ENCODE measurements at places on chromosomes 3 and 15.

DNA sequence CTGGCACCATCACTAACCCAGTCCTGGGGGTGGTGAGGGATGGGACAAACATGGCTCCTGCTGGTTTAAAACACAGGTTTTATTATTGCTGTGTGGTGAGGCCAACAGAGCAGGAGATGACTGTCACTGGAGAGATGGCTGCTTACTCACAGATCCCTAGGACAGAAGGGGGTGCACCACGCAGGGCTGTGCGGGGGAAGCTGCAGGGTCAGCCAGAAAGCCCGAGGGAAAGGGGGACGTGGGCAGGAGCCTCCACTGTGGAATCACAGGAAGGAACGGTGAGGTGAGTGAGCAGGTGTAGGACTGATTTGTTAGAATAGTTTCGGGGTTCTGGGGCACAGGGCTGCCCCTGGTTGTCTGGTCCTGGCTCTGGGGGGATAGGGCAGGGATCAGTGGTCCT, 7.5 kb downstream of the CFAP100 start:
- DNase-seq: no peak

DNA sequence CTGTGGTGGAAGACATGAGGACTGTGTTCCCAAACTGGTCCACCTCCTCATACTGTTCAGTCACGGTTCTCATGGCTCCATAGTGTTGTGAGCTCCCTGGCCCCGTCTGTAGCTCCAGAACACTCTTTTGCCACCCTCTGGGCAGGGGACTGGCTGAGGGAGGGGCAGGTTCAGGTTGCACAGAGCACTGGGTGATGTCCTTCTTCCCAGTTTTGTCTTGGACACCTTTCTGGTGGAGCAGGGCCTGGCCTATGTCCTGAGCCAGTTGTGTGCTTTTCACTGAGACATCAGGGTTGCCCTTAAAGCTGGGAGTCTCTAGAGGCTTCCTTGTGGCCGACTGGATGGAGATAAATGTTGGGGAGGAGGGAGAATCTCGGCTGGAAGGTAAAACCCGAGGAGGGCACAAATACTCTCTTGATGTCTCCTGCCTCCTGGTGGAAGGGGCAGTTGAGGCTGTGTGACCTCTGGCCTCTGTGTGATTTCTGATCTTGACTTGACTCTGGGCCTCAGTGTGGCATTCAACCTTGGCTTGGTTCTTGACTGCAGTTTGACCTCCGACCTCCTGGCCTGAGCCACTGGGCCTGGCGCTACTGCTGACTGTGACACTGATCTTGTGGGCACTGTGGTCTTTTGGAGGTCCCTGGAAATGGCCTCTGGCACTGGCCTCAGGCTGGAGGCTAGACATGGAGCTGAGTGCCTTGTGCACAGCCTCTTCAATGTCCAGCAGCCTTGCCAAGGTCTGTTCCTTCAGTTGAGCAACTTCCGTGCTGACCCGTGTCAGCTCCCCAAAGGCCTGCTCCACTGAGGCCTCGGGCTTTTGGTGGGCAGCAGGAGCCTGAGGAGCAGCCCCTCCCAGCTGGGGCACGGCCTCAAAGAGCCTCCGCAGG, 8.1 kb downstream of the XIRP1 start:
- no peak for DNase-seq

- DNase-seq: no peak
These were observed 105.9 kb upstream of the ARHGEF26 start for GRCh38 chr3:154015307-154015706.

DNA sequence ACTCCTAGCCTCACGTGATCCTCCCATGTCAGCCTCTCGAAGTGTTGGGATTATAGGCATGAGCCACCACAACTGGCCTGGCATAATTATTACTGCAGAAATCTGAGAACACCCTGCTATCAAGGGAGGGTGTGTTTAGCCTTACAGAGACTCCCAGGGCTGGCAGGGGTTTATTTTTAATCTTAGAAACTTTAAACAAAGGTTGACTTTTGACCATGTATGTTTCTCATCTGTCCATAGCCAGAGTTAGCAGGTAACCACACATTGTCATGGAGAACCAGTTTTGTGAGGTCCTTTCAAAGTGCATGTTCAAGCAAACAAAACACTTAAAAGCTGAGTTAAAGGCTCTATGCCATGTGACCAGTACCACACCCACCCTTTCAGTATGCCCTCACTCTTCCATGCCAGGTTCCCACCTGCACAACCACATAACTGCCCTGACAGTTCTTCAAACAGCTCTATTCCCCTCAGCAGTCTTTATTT, 11.1 kb downstream of the SIAH2 start:
- no peak for DNase-seq

DNA sequence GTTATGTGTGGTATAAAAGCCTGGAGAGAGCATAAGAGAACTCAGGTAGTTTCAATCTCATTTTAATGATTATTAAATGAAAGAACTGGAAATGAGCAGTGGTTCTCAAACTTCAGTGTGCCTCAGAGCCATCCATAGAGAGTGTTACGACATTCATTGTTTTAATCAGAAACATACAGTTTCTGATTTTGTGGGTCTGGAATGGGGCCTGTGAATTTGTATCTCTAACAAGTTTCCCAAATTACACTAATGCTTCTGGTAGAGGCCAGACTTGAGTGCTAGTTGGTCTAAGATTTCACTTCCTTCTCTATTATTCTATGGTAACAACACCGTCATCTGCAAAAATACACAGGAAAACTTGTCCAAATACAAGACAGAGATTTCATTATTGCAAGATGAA, 292.0 kb upstream of the NECTIN3 start:
- DNase-seq: no peak

Measured in activated CD8-positive, alpha-beta memory T cell treated with anti-CD3 and anti-CD28 coated beads for 1 hour (primary cell).